Activated CD4-positive, CD25-positive, alpha-beta regulatory T cell treated with anti-CD3 and anti-CD28 coated beads, Interleukin-2, amount 50 U/mL, for 24 hours (primary cell): ENCODE measurements at places on chromosomes 2 and 18.

DNA sequence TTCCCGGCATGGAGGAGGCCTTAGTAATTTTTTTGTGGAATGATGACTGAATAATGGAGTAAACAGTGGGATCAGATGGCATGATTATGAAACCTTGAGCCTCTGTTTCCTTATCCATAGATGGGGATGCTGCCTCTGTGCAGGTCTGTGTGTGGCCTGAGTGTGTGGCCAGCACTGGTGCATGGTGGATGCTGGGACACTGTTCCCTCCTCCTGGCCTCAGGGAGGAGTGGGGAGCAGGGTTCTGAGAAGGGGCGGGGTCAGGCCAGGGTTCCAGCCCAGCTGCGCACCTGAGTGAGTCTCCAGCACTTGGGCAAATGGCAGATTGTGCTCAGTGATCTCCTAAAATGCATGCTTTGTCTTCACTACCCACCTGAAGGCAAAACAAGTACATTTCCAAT, 66.4 kb downstream of the DCDC2C start:
- ATAC-seq: no peak

DNA sequence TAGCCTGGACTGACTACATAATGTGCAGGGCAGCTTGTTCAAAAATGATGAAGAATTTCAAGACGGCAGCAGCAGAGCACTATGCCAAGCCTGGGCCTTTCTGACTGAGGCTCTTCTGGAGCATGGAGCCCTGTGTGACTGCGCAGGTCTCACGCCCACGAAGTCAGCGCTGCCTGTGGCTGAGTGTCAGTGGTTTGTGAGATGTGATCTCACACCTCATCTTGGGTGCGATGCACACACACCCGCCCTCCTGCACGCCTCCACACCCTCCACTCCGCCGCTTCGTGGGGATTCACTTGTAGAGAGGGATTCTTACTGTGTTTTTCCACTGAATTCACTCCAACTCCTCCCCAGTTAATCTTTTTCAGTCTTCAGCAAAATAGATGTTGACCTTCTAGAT, 103.9 kb downstream of the VIT start:
- ATAC-seq: peak; percentile 78

DNA sequence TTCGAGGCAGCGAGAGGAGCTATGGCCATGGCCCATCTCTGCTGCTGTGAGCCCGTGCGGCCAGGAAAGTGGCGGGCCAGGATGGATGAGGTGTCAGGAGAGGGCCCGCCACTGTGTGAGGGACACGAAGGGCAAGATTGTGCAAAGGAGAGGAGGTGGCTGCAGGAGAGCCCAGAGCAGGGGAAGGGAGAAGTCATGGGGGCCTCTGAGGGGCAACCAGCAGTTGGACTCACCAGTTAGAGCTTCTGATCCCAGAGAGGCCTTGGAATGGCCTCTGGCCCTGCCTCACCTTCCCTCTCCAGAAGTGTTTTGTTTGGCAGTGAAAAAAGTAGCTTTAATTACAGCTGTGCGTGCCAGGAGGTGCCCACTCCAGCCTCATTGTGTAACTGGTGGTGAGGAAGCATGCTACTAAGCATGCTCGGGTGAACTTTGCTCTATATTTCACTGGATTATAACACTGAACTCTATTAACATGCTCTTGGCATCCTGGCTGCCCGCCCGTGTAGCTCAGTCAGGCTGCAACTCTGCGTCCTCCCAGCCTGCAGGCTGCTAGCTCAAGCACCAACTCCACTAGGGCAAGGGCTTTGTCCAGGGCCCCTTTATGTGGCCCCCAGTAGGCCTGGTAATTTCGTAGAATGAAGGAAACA, 34.2 kb downstream of the IMPA2 start:
- ATAC-seq: no peak

DNA sequence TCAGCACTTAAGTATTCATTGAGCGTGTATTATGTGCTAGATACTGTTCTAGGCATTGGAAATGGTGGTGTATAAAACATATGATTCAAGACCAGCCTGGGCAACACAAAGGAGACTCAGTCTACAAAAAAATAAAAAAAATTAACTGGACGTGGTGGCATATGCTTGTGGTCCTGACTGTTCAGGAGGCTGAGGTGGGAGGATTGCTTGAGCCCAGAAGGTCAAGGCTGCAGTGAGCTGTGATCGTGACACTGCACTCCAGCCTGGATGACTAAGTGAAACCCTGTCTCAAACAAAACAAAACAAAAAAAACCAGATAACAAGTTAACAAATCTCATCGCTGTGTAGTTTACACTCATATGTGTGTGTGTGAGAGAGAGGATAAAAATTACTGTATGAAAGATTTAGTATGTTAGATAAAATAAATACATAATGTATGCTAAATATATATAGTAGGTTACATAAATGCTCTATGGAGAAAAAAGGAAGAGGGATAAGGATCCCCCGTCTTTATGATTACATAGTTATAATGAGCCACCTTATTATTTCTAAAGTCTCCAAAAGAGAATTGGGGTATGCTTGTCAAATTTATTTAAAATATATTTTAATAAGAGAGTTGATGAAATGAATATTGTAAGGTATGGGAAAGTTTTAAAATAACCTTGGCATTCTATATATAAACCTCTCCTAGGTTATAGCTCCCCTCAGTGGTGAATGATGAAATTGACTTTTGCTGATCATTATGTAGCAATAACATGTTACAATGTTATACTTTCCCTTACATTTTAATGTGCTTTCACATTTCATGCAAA, 69.2 kb downstream of the EHBP1 start:
- ATAC-seq: no peak

DNA sequence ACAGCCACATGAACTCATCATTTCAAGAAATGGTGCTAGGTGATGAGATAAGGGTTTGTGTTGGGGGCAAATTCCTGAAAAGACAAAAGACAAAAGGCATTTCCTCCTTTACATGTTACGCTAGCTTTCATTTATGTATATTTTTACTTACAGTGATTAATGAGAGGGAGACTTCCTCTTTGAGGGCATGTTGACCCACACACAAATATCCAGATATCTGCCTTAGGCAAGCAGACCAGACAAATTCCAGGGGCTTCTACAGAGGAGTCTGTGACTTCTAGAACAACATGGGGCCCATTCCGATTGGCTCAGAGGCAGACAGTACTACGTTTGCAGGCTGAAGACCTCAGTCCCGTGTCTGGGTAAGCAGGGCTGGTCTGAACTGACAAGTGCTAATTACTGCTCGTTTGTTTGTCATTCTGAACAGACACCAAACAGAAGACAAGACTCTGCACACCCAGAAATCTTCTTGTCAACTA, 74.8 kb upstream of the ST6GAL2 start:
- ATAC-seq: no peak

- no peak for ATAC-seq
Observed at GRCh38 chr2:177036747-177037146, 175.8 kb upstream of the HNRNPA3 start.

GRCh38 chr2:10990561-10991111, 78.9 kb downstream of the KCNF1 start:
- ATAC-seq: no peak
